ENCODE measurements at places on chromosomes 6 and 20. TPM values are rescaled to one million over a fixed set of nuclear protein-coding genes. Genes with fewer than 3 reads are reported as not detected.

FAM217A gene
- total RNA-seq = not detected

BHLHE23 gene
- not detected for total RNA-seq

ZNF322 gene
- total RNA-seq = 13.2 TPM

NRSN1 gene
- total RNA-seq = not detected

OPRM1 gene
- not detected for total RNA-seq

HLA-G gene
- not detected for total RNA-seq

SLC16A10 gene
- 8.6 TPM for total RNA-seq

GHRH gene
- 0.97 TPM for total RNA-seq

AVP gene
- 0.51 TPM for total RNA-seq
